Hypothalamus (tissue), 51 donors: ENCODE measurements at places on chromosomes 1 and 21.

DNA sequence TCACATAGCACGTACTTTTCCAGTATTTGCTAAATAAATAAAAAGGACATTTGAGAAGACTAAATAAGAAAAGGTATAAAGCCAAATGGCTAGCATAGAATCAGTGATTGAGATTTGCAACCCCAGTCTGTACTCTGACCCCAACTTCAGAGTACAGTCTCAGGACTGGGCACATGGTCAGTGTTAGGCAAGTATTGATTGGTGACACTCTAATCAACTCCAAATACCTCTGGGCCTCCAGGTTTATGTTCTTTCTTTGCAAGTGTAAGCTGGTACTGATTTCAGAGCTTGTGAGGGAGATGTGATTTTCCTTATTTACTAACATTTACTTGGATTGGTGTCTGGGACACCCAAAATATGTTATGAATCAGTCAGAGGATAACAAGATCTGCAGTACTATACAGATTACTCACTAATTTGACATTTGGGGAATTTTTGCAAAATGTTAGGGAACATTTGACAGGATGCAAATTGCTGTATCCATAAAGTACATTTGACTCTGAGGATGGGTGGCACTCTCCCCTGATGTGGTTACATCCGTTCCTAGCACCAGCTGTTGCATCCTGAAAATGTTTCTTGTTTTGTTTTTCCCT is 34.2 kb downstream of the LMO4 start:
- no peak for DNase-seq

DNA sequence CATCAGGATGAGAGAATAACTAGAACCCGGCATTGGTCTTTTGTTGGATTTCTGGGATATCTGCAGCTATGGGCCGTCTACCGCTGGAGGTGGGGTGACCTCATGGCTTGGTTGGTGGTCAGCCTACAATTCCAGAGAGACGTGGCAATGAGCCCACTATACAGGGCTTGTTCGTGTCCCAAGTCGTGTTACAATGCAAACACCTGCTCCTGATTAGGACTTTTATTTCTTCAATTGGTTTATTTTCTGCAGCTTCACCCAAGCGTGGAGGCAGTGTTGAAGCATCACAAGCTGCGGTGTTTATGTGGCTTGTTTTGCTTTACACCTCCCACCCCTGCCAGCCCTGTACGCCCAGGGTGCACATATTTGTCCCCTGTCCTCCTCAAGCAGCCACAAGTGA is 211.7 kb upstream of the TMEM51 start:
- DNase-seq = no peak

DNA sequence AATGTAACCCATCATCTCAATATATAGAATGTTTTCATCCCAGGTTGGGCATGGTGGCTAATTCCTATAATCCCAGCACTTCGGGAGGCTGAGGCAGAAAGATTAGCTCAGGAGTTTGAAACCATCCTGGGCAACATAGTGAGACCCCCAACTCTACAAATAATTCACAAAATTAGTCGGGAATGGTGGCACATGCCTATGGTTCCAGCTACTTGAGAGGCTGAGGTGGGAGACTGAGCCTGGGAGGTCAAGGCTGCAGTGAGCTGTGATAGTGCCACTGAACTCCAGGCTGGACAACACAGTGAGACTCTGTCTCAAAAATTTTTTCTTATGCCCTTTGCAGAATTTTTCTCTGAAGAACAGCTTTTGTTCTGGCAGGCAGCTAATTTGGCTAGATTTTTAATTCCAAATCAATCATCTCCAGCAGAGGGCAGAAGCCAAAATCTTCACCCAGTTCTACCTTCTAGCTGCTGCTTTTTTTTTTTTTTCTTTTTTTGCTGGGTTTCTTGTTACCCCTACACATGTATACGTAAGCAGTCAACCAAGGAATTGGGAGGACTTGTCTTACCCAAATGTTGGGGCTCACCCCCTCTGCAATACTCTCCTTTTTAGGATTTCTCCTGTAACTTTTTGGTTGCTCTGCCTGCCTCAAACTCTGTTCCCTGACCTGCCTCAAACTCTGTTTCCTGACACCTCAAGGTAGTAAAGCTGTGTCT is 2.7 kb upstream of the RAD54L start:
- DNase-seq = no peak

DNA sequence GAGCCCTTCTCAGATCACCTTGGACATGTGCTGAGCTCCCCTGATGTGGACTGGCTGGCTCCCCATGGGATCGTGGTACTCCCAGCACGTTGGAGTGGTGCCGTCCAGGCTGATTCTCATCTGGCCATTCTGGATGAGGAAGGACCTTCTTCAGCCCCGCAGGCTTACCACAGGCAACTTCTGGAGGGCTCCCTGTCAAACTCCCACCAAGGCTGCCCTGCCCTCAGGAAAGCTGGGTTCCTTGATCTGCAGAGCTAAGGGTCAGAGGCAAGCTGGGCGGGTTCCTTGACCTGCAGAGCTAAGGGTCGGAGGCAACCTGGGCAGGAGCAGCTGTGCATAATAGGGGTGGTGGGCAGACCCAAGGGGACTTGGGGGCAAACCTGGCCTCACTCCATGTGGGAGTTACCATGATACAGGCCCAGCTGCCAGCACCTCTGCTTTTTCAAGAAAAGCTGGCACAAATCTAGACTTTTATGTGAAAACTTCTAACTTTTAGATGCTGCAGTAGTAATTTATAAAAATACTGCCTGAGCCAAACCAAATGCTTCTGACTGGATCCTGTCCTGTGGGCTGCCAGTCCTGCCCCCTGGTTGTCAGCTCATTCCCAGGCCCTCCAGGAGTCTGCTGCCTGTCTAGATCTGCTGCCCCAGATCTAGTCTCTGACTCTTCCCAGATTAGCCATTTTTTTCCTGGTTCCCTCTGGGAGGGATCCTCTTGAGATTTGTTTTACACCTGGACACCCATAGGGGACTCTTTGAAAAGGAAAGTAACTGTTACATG is 5.6 kb upstream of the THEM5 start:
- no peak for DNase-seq

DNA sequence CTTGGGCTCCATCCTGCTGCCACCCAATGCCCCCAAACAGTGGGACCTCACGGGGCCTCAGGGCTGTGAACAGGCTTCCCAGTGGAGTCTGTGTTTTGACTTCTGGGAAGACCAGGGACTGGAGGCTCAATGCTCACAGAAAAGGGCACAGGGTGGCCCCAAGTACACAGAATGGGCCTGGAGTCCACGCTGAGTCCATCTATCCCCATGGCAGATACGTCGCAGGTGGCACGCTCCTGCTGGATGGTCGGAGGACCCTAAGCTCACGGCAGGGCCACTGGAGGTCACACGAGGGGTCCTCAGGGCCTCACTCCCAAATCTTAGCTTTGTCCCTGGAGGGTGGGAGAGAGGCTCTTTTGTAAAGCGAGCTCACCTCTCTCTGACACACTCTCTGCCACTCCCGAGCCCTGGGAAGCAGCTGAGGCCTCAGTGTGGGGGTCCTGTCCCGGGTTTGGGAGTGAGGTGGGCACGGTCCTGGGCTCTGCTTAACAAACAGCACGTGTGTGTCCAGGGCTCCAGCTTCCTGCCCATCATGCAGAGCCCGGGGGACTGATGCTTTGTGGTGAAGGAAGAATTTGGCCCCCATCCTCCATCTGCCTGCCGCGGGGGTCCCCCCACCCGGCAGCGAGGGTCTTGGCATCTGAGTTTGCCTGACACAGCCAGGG is 27.2 kb upstream of the TTC34 start:
- no peak for DNase-seq

- no peak for DNase-seq
These were observed 41.3 kb downstream of the ADAMTS5 start for GRCh38 chr21:26925636-26926035.

DNA sequence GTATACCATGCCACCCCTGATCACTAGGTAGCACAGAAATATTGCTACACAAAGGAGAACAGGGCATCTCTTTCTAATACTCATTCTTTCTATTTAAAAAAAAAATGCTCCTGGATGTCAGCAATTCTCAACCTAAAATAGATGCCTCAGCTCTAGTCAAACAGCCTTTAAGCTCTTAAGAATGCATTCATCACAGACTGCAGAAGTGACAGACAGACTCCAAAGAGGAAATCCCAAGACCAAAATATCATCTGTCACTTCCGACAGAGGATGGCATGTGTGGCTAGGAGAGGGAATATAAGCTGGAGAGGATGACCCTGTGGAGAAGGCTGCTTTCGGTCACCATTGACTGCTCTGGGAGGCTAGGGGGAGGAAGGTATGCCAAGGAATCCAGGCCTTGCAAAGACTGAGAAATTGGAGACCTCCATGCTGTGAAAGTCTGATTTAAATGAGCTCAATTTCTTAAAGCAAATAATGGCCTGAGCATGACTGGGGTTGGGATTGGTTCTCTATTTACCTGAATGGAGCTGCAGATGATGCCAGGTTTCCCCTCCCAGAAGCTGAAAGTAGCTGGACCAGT is 277.4 kb downstream of the BRINP2 start:
- no peak for DNase-seq

DNA sequence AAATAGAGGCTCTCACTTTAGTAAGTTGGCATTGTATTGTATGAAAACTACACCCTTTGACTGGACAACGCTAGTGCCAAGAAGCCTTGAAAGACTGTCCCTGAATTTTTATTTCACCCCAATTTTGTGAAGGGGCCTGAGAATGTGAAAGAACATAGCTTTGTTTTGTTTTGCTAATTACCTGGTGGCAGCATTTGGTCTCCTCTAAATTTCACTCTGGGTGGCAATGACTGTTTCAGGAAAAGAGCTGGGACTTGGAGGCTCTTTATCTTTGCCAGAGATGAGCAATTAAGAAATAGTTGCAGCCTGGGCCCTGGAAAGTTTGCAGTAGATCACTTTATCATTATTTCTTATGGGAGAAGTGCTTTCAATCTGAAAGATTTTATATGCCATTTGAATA is 117.6 kb downstream of the KCNK2 start:
- no peak for DNase-seq

- DNase-seq = no peak
These were observed 1.2 kb downstream of the NHLH2 start for GRCh38 chr1:115839679-115840237.

DNA sequence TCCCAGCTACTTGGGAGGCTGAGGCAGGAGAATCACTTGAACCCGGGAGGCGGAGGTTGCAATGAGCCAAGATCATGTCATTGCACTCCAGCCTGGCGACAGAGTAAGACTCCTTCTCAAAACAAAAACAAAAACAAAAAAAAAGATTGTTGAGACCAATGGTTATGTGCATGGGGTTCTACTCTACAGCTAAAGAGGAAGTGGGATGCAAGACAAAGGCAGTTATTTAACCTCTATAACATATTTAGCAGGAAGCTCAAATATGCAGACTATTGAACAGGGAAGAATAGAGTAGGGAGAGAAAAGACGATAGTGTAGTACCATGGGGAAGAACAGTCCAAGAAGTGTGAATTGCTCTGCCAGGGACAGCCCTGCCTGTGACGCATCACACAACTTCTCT is 227.7 kb downstream of the SMYD3 start:
- DNase-seq = no peak

GRCh38 chr1:231836227-231836893 is 209.8 kb downstream of the DISC1 start:
- no peak for DNase-seq

- no peak for DNase-seq
These were observed 53.3 kb upstream of the SEC16B start for GRCh38 chr1:178023181-178023618.

DNA sequence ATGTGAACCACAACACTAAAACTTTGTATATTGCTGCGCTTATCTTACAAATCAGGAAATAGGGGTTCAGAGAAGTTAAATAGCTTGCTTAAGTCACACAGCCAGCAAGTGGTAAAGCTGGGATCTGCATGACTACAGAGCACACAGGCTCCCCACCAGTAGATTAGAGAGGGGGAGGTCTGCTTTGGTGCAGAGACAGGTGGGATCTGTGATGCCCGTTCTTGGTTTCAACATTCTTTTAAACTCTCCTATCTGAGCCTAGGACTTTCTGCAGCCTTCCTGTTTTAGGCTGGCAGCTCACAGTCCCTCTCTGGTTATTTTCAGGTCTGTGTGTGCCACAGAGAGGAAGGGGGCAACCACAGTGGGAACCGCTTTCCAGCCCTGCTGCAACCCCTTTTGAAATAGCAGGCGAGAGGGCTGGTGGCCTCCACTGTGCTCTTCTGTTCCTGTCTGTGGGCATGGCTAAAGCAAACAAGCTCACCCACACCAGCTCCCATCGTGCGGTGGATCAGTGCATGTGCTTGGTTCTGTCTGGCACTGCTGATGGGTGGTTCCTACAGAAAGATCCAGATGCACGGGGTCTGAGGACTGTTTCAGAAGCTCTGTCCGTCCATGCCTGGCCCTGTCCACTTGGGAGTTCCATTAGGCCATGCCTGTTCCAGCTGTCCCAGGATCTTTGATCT is 1.7 kb upstream of the IL6R start:
- DNase-seq = no peak

- DNase-seq = no peak
These were observed 70.9 kb upstream of the SAMSN1 start for GRCh38 chr21:14617040-14617393.

- no peak for DNase-seq
These were observed 215.7 kb upstream of the IRF2BP2 start for GRCh38 chr1:234825498-234826165.

DNA sequence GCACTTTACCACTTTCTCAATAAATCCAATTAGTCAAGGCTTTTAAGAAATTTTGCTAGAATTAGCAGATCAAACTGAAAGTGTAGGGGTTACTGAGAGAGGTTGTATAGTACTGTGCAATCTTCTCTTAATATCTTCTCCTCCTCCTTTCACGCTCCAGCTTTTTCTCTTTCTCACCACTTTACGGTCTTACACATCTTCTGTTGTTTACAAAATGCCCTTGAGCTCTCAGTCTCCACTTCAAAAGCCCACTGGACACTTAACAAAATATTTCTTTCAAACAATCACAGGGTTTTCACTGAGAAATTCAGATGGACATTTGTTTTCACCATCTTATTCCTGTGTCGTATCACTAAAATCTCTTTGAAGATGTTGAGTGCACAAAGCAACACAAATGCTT is 678.2 kb downstream of the ADGRL2 start:
- DNase-seq = no peak

- DNase-seq = no peak
These were observed 21.0 kb downstream of the EIF2D start for GRCh38 chr1:206591226-206591625.

GRCh38 chr1:22186311-22186710 is 43.4 kb upstream of the WNT4 start:
- DNase-seq = no peak

- no peak for DNase-seq
These were observed 11.8 kb upstream of the PGD start for GRCh38 chr1:10386761-10387676.

GRCh38 chr1:38336961-38337360 is 290.4 kb upstream of the POU3F1 start:
- DNase-seq = no peak

GRCh38 chr1:227844320-227845146 is 29.1 kb downstream of the PRSS38 start:
- DNase-seq = no peak

GRCh38 chr1:14955402-14955801 is 198.1 kb upstream of the TMEM51 start:
- no peak for DNase-seq
